ENCODE measurements at places on chromosomes 2 and 18. TPM values are rescaled to one million over a fixed set of nuclear protein-coding genes. Genes with fewer than 3 reads are reported as not detected.

Gene ANKRD62
- not detected for total RNA-seq

Gene MORN2
- 8.0 TPM for total RNA-seq

Gene UGT1A4
- total RNA-seq = not detected

Gene FHOD3
- 7.0 TPM for total RNA-seq

Gene LTBP1
- 565 TPM for total RNA-seq

Gene RPIA
- 6.7 TPM for total RNA-seq

Measured in smooth muscle cell of the pulmonary artery (primary cell).